ENCODE measurements at places on chromosomes 5 and 9.

GRCh38 chr9:110912419-110913291 lies 125.6 kb downstream of the LPAR1 start:
- no peak for DNase-seq

- no peak for DNase-seq
Observed at GRCh38 chr5:177472460-177473442, 683 bp downstream of the DBN1 start.

GRCh38 chr9:19934301-19934871 lies 145.5 kb upstream of the SLC24A2 start:
- DNase-seq: no peak

DNA sequence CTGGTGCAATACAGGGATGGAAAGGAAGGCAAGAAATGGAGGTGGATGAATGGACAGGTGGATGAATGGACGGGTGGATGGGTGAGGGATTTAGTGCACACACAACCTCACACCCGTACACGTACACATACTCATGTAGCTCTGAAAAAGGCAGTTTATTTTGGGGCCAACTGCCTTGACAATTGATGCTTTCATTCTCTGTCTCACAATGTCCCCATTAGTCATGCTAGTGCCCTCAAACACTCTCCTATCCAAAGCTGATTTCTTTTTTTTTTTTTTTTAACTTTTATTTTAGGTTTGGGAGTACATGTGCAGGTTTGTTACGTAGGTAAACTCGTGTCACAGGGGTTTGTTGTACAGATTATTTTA lies 495.0 kb downstream of the DMAC1 start:
- DNase-seq: no peak

DNA sequence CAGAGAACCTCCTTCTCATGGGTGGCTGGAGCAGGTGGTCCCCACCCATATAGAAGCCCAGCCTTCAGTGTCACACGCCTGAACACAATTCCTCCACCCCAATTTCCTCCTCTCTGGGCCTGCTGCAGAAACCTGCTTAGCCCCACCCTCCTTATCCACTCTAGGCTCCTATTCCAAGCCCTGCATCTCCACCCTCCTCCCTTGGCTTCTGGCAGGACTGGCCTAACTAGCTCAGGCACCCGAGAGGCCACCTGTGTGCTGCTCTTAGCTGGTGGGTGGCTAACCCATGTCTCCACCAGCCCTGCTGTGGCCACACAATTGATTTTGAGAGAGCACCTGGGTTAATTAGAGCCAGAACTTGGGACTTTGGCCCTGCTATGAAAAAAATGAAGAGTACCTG lies 77.3 kb upstream of the ATP10B start:
- no peak for DNase-seq

- DNase-seq: no peak
Observed at GRCh38 chr5:40258222-40258621, 421.5 kb upstream of the PTGER4 start.

DNA sequence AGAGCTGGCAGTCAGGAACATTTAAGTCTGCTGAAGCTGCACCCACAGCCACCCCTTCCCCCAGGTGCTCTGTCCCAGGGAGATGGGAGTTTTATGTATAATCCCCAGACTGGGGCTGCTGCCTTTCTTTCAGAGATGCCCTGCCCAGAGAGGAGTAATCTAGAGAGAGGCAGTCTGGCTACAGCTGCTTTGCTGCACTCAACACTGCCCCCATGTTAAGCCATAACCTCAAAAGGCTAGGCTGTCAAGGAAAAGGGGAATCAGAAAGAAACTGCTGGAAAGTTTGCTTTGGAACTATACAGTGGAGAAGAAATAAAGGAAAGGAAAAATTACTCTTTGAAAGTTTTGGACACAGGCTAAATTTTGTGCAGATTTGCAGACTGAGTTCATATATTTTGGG lies 127.2 kb downstream of the MACIR start:
- DNase-seq: no peak

- DNase-seq: no peak
Observed at GRCh38 chr5:136513430-136513829, 148.1 kb upstream of the TRPC7 start.
